ENCODE measurements at places on chromosomes 5 and 9.

DNA sequence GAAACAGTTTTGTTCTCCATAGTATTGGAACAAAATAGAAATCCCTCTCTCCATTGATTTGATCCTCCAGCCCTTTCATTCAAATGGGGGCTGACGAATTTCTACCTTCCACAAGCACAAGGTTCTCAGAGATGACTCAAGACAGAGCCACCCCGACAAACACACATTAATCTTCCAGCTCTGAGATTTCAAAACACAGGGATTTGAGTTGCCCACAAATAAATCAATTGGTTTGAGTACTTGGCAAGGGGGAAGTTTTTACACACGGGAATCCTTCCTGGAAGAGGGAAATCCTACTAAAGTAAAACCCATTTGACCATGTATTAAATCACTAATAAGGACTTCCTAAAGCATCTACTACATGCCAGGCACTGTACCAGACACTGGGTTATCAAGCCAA is 5.4 kb downstream of the ADRA1B start:
- no peak for DNase-seq

- no peak for DNase-seq
These were observed 6.3 kb downstream of the PDE6A start for GRCh38 chr5:149938279-149938678.

DNA sequence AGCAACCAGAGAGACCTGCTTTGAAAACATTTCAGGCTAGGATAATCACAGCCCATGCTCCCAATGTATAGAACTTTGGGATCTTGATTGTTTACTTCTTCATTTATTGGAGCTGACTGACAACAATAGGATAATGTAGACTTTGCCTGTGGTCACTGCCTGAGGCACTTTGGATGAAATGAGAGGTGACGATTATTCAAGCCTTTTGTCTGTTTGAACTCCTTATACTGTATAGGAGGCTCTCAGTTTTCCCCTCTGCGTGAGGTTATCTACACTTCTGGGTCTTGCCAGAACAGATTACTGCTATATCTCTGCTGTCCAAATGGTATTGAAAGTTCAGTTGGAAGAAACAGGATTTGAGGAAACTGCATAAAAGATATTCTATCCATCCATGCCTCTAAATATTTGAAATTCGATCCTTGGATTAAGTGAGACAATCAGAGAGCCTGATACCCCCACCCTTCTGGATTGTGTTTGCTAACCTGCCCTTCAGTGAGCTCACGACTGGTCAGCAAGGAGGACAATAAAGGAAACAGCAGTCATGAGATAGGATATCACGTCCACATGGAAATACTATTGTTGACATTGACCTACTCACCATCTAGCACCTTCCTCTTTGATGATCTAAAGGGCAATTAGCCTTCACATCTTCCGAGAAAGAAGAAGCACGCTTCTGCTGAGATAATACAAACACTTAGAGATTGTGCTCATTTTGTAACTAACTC is 98.1 kb downstream of the DOCK8 start:
- DNase-seq = no peak

- no peak for DNase-seq
These were observed 178.9 kb downstream of the GABBR2 start for GRCh38 chr9:98529841-98530240.

DNA sequence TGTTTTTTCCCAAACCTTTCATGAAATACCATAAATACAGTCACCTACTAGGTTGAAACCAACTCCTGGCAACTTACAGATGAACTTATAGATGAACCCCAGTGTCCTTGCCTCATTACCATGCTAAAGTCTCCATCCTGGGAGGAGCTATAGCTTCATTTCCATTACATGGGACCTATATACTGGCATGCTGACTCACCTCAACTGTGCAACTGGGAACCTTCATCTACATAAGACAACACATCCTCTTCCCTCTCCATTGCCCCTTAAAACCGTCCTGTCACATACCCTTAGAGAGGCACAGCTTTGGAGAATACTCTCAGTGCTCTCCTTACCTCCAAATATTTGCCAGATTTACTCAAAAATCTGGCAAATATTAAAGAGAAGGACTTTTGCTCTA is 638.3 kb downstream of the HTR1A start:
- no peak for DNase-seq
